ENCODE measurements at places on chromosomes 6 and 20. TPM values are rescaled to one million over a fixed set of nuclear protein-coding genes. Genes with fewer than 3 reads are reported as not detected.

DNA sequence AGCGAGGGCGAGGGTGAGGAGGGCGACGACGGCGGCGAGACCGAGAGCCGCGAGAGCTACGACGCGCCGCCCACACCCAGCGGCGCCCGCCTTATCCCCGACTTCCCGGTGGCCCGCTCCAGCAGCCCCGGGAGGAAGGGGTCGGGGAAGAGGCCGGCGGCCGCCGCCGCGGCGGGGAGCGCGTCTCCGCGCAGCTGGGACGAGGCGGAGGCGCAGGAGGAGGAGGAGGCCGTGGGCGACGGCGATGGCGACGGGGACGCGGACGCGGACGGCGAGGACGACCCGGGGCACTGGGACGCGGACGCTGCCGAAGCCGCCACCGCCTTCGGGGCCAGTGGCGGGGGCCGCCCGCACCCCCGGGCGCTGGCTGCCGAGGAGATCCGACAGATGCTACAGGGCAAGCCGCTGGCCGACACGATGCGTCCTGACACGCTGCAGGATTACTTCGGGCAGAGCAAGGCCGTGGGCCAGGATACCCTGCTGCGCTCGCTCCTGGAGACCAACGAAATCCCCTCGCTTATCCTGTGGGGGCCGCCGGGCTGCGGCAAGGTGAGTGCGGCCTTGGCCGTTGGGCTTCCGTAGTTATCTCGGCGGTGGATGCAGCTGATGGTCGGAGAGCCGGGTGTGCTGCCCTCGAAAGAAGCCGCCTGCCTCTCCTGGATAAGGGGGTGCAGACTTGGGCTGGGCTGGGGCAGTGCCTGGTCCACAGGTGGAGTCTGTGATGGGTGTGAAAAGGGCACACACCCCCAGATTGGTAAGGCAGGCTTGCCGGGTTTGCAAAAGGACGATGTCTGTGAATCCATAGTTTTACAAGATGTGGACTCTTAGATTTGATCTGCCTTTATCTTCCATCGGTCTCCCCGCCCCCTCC lies 938 bp downstream of the WRNIP1 start:
- DNase-seq, result peak; percentile 24

GRCh38 chr6:143642403-143642802 lies 35.4 kb upstream of the PHACTR2 start:
- no peak for DNase-seq

- DNase-seq, result no peak
Observed at GRCh38 chr6:136774228-136775041, 17.8 kb downstream of the MAP3K5 start.

SLC17A3 gene
- 0.75 TPM for total RNA-seq

FIG4 gene
- total RNA-seq, result 11.0 TPM

WFDC10B gene
- total RNA-seq, result not detected

RSPH4A gene
- 0.19 TPM for total RNA-seq

All from activated CD4-positive, alpha-beta T cell treated with anti-CD3 and anti-CD28 coated beads, Interleukin-2, amount 10 ng/mL, durations not matched to agents 7 days and 5 days (primary cell).